ENCODE measurements at places on chromosomes 5 and 9.
A peak's percentile ranks its signal among the peaks of the same experiment; 100 is the strongest.

GRCh38 chr5:154118893-154119336 lies 71.6 kb upstream of the GALNT10 start:
- DNase-seq: no peak

GRCh38 chr9:86464242-86464641 lies 110.0 kb upstream of the TUT7 start:
- no peak for DNase-seq

GRCh38 chr5:107325866-107326265 lies 344.9 kb downstream of the EFNA5 start:
- DNase-seq: no peak

- DNase-seq: no peak
These were observed 5.8 kb upstream of the ST6GALNAC6 start for GRCh38 chr9:127905004-127905728.

DNA sequence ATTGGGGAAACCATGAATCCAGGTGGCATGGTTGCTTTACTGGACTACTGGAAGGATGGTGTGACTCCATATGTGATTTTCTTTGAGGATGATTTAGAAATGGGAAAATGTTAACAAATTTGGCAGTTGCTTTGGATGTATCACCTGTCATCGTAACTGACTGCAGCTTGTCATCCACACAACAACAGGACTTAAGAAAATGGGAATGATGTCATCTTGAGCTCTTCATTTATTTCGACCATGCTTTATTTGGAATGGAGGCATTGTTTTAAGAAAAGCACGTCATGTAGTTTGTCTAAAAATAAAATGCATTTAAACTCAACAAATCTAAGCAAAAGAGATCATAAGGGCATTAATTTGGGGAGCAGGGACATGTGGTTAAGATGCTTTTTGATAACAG lies 265.0 kb downstream of the GOLPH3 start:
- DNase-seq: no peak

GRCh38 chr5:128426090-128426534 lies 111.9 kb downstream of the FBN2 start:
- no peak for DNase-seq

DNA sequence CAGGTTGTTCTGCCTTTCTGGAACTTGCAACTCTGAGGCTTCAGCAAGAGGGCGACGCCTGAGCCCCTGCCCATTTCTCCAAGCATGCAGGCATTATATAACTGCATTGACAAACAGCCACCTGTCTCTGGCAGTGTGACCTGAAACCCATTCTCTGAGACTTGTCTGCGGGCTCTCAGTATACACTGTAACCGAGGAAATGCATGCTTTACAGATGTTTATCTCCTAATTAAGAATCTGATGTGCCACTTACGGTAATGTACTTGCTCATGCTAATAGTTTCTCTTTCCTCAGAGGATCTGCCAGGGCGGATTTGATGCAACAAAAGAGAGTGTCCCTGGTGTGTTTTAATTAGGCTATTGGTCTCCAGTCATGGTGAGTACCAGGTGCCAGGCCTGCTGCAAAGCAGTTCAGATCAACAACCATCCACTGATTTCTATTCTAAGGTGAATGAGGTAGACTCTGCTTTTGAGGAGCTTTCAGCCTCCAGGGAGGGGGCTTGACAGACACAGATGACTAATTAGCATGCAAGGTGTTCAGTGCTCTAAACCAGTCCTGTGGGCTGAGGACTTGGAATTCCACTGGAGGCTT lies 593.7 kb upstream of the KLF4 start:
- DNase-seq: no peak

GRCh38 chr5:171451421-171451820 lies 32.0 kb downstream of the FGF18 start:
- DNase-seq: no peak

DNA sequence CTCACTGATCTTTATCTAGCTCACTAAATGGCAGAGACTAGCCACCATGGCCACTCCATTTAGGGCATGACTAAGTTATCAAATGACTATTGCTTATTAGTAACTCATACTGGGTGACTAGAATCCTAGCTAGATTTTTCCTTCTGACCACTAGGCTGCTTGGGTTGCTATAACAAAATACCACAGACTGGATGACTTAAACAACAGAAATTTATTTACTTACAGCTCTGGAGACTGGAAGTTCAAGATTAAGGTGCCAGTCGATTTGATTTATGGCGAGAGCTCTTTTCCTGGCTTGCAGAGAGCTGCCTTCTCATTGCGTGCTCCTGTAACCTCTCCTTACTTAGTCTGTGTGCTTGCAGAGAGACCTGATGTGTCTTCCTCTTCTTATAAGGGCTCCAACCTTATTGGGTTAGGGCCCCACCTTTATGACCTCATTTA lies 55.0 kb upstream of the APC start:
- DNase-seq: no peak

- no peak for DNase-seq
These were observed 5.9 kb upstream of the LCN1 start for GRCh38 chr9:135515083-135515951.

DNA sequence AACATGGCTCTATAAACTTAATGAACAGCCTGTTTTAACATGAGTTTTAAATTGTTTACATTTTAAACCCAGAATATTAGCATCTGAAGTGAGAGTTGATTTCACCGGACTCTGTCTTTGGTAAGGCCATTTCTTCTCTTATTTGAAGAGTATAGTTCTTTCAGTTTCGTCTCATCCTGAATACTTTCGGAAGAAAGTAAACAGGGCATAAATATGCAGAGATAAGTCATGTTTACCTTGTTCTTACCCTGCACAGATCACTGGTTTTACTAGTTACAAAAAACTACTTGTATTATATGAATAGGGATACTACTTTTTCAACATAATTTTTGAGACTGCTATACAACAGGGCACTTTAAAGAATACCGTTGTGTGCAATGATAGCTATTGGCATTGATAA lies 656.3 kb upstream of the ZNF608 start:
- no peak for DNase-seq

DNA sequence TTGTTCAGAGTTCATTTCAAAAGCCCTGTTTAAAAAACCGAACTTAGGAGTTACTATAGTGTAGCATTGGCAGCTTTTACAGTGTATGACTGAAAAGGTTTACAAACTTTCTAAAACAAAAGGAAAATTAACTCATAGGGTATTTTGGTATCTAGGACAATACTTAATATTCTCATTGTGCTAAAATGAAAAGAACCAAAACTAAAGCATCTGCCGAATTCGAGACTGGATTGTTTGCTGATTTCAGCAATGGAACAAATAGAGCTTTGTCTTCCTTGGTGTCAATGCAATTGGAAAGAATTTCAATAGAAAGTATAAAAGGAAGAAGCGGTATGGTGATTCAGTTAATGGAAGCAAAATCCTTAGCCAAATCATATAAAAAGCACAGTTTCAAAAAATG lies 254.1 kb downstream of the SLF1 start:
- no peak for DNase-seq

DNA sequence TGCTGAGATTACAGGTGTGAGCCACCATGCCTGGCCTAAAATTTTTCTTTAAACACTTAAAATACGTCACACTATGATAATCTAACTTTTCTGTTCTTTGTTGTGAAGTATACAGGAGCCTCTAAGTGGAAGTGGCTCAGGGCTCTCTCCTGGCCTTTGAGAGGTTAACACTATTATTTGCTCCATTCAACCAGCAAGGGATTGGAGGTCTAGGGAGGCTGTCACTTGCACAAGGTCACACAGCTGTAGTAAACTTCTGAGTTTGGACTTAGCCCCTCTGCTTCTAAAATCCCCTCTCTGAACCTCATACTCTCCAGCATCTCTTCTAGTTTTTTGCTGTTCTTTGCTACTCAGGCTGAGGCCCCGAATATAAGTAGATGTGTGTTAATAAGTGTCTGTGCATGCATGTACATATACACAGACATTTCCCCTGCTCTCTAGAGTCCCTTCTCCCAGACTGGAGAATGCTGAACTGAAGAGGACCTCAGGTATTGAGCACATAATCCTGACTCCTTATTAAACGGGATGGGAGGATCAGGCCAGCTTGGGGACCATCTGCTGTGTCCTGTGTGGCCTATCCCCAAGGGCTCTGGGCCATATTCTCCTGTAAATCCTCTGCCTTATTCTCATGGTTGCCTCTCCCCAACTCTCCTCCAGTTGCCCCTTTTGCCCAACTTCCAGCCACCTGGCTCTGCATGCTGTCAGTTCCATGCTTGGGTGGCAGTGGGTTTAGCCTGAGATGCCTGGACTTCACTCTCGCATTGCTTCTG lies 87.0 kb upstream of the SPRY4 start:
- no peak for DNase-seq

GRCh38 chr5:84085387-84086041 lies 299.2 kb downstream of the EDIL3 start:
- DNase-seq: no peak

DNA sequence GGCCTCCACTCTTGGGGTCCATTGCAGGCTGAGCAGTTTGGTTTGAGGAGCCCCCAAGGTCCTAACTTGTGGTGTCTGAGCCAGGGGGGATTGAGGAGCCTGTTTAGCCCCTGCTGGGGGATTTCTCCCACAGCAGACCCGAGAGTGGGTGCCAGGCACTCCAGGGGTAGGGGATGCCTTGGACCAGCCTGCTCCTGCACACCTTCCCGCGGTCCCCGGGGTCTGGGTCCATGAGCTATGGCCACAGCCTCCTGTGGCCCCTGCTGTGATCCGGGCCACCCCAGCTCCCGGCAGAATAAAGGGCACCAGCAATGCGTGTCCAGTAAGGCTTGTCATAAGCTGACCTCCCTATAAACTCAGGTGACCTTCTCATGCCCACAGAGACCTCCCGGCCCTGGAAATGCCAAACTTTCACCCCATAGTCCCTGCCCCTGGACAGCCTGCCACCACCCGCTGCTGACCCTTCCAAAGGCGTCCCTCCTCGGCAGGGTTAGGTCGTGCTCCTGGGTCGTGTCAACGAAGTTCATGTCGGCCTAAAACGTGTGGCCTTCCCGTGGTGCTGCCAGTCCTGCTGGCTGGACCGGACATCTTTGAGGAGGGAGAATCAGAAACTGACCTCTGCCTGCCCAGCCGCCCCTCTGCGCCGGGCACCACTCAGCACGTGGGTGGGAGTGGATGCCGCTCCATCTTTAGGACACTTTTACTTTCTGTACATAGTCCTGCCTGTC lies 137.6 kb downstream of the MRPL36 start:
- no peak for DNase-seq

DNA sequence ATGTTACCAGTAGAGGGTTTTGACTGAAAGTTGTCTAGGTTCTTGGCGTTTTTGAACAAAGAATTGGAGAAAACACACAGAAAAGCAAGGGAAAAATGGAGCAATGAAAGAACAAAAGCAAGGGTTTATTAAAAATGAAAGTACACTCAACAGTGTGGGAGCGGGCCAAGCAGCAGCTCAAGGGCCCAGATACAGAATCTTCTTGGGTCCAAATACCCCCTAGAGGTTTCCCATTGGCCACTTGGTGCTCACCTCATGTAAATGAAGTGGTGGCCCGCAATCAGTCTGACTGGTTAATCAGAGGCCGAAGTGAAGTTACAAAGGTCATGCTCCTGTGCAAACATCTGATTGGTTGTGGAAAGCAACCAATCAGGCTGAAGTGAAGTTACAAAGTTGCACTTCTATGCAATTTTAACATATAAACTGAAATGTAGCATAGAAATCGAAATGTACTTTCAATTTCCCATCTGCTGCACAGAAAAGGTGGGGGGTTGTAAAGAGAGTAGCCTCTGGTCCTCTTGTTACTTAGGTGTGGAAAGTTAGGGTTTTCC lies 1.9 kb upstream of the GM2A start:
- DNase-seq: no peak

DNA sequence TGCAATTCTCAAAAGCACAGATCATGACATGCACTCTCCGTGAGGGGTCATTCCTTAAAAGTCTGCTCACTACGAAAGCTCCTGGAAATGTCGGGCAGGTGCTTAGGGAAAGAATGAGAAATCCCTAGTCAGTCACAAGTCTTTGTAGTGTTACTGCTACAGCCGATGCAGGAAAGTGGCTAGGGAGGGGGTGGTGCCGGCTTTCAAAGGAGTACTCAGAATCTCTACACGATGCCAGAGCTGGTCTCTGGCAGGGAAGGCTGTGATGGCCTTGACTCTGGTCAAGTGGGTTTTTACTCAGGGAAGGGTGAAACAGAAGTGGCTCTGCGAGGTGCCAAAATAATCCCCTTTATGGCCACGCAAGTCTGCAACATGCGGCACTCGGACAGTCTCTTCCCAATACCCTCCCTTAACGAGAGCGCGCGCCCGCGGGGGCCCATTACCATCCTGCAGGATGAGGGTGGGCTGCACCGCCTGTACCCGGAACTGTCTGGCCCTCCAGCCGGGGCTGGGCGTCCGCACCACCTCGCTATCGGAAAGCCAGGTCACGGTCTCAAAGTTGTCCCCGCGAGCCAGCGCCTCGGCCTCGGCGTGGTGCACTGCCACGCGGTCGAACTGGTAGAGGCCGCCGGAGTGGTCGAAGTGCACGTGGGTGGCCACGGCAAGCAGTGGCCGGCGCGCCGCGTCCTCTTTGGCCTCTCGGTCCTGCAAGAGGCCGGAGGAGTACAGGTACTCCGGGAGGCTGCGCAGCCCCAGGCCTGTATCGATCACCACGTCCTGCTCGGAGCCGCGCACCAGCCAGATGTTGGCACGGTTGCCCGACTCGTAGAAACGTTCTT lies 956 bp downstream of the MBLAC2 start:
- DNase-seq: peak; percentile 28

- no peak for DNase-seq
These were observed 32.9 kb downstream of the ISL1 start for GRCh38 chr5:51416149-51416548.

GRCh38 chr5:67093279-67093678 lies 103.3 kb downstream of the CD180 start:
- DNase-seq: no peak

- DNase-seq: no peak
These were observed 21.6 kb upstream of the MIER3 start for GRCh38 chr5:56973473-56973872.

GRCh38 chr5:55176176-55176818 lies 3.3 kb upstream of the CDC20B start:
- no peak for DNase-seq

GRCh38 chr5:65446682-65447081 lies 35.0 kb downstream of the ADAMTS6 start:
- DNase-seq: no peak

- DNase-seq: peak; percentile 19
These were observed 33.1 kb downstream of the RASA1 start for GRCh38 chr5:87300744-87301143.

DNA sequence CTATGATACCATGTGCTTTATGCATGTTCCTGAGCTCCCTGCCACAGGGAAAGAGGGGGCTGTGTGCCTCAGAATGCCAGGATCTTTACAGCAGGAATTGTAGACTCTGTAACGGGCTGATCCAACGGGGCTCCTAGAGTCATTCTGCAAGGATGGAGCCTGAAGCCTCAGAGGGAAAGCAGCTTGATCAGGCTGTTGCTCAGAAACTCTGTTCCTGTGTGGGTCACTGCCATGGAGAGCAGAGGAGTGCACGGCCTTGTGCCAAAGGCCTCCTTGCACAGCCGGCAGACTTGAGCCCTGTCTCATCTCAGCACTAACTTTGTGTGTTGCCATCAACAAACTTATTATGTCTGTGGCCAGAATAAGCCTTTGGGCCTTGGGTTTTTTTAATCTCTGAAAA lies 51.8 kb downstream of the AMBP start:
- no peak for DNase-seq

- no peak for DNase-seq
These were observed 55.7 kb upstream of the FAM120AOS start for GRCh38 chr9:93509084-93509483.

- DNase-seq: no peak
These were observed 75.8 kb downstream of the OXCT1 start for GRCh38 chr5:41794471-41794870.

GRCh38 chr9:131402073-131402472 lies 8.2 kb downstream of the PRRC2B start:
- DNase-seq: no peak

GRCh38 chr5:173895401-173896165 lies 7.4 kb downstream of the CPEB4 start:
- no peak for DNase-seq

GRCh38 chr5:40430101-40430710 lies 249.5 kb upstream of the PTGER4 start:
- DNase-seq: no peak

All from stimulated activated CD4-positive, alpha-beta T cell treated with anti-CD3 and anti-CD28 coated beads, TNF-alpha, amount 100 ng/mL, for 24 hours (primary cell).